ENCODE measurements at places on chromosomes 13 and 19.

GRCh38 chr19:32105527-32106310 is 239.7 kb upstream of the ZNF507 start:
- DNase-seq: no peak

DNA sequence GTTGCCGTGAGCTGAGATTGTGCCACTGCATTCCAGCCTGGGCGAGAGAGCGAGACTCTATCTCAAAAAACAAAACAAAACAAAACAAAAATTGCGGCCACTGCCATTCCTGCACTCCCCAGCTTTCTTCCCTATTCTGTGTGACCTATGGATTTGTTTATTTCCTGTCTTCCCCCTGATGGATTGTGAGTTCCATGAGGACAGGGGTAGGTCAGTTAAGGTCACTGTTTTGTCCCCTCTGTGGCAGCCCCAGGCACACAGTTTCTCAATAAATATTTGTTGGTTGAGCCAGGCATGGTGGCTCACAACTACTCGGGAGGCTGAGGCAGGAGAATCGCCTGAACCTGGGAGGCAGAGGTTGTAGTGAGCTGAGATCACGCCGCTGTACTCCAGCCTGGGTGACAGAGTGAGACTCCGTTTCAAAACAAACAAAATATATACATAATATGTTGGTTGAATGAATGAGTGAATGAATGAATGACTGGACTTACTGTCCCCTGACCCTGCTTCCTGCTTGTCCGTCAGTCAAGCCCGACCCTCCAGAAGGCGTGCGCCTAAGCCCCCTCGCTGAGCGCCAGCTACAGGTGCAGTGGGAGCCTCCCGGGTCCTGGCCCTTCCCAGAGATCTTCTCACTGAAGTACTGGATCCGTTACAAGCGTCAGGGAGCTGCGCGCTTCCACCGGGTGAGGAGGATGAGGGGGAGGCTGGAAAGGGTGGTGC is 5.0 kb downstream of the EBI3 start:
- DNase-seq: no peak

DNA sequence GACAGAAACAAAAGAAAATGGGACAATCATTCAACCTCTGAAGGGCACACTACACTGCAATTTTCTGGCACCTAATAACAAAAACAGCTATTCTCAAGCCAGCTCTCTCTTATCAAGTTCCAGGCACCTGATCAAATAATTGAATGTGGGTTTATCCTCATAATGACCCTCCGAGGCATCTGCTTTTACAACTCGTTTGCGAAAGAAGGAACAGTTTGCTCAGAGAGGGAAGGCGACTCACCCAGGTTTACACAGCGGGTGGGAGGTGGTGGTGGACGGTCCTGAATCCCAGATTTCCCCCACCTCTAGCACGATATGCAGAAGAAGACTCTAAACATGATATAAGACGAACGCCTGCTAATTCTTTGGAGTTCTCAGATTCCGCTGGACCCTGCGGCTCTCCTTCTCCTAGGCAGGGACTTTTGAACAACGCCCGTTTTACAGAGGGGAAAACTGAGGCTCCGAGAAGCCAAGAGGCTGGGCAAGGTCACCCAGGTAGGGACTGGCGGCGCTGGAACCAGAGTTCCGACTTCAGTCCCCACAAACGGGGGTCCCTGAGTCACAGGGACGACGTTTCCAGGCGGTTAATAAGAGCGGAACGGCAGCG is 641 bp downstream of the SGTA start:
- no peak for DNase-seq

DNA sequence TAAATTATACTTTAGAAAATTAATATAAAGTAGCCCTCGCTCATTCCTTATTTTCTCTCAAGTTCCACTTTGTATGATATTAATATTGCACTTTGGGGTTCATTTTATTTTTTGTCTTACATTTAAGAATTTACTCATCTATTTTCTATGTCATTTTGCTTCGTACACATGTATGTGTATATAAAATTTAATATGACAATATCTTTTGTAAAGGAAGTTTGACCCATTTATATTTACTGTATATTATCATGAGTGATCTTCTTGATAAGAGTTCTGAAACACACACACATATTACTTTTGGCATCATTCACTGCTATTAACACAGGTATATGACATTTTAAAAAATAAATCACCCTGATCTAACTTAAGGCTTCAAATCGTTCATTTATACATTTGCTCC is 83.1 kb downstream of the IRS2 start:
- no peak for DNase-seq

DNA sequence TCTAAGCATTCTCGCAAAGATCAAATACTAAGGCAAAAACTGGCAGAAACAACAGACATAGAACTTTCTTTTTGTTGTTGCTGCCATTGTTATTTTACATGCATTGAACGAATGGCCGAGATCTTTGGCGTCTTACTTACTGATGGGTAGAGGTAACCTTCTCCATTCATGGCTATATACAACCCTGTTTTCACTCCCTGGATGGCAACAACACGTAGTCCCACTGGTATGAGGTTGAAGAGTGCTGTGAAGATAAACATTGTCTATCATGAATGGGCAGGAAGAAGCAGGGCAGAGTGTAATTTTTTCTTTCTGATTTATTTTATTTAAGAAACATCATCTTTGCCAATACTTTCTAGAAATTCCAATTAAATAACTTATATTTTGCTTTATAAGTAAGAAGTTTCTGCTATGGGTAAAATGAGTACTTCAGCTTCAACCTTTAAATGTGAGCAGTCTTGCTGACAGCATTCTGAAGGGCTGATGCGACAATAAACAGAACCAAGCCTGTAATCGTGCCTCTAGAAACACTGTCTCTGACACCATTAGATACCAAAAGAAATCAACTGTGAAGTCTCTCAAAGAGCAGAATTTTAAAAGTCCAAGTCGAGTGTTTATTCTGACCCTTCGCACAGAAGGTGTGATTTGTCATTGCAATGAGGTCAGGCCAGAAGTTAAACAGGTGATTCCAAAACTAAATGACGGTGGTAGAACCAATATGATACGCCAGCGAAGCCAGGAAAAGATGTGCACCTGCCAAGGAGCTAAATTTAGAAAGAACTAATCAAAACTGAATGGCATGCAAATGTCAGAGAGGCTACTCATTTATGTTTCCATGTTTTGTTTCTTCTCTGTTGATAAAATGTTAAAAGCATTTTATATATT is 416.4 kb downstream of the ITGBL1 start:
- no peak for DNase-seq

DNA sequence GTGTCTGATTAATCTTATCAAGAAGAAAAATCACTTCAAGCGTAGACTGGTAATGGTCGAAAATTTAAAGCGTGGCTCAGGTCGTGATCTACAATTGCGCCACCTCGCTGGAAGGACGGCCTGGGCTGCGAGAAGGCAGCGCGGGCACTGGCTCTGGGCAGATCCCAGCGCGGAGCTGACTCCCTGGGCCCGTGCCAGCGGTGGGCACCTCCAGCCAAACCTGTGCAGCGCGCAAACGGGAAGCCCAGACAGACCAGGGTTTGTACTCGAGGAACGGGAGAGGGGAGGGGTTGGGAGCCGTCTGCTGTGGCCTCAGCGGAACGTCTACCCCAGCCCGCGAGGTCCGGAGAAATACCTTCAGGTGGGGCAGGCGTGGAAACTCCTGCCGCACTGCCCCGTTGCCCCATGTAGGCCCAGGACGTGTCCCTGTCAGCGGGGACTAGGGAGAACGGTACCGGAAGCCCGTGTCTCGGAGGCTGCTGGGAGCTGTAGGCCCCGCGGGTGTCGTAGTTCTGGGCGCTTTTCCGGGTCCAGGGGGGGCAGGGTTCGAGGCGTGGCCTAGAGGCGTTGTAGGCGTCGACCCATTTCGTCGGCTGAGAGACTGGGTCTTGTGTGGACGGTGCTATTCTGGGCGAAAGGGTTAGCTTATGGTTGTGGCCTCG is 21.1 kb downstream of the ZNF274 start:
- no peak for DNase-seq

DNA sequence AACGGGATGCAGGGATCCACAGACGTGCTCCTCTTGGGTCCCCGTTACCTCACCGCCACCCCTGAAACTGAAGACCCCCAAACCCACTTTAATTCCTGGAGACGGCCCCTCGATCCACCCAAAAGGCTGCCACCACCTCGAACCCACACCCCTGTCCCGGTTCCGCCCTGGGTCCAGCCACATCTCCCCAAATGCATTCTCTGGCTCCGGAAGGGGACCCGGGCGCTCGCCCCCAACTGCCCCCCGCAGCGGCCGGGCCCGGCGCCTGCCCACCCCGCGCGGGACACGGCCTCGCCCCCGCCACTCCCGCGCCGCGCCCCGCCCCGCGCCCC is 219 bp upstream of the FSTL3 start:
- no peak for DNase-seq

DNA sequence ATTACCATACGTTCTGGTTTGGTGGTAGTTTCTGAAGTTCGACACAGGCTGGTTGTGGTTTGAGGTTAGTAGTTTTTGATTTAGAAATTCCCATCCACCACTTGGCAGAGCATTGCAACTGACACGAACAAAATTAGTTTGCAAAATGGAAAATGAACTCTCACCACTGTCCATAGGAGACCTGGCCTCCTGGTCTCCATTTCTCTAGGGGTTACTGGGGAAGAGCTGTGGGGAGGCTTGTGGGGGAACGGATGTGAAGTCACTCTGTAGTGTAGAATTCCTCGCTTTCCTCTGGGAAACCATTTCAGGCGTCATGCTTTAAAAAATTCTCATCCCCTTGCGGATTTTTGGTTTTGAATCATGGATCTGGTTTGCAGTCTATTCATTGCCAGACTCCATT is 321.5 kb upstream of the MAB21L1 start:
- no peak for DNase-seq

GRCh38 chr13:81493144-81493543 is 1152.2 kb upstream of the SPRY2 start:
- DNase-seq: no peak

DNA sequence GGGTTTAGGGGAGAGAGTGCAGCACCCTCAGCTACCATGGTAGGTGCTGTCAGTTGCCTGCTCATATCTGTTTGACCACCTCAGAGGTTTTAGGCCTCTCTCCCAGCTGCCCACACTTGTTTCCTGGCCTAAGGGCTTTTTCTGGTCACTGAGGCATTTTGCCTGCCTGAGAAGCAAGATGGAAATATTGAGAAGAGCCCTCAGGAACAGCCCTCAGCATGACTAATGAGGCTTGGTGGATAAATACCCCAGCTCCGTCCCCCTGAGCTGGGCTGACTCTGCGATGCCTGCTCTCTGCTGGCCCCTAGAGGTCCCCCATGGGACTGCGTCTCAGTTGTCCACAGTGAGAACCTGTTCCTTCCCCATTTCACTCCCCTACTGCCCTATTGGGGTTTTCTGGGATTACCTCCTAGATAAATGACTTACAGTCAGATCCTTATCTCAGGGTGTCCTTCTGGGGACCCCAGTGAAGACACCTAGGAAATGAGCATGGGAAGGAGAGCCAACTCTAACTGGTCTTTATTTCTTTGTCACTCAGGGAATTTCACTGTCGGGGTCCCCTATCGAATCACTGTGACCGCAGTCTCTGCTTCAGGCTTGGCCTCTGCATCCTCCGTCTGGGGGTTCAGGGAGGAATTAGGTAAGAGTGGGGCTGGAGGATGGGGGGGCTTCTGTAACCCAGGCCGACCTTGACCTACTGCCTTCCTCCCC is 13.3 kb downstream of the PALM3 start:
- peak; percentile 75 for DNase-seq

DNA sequence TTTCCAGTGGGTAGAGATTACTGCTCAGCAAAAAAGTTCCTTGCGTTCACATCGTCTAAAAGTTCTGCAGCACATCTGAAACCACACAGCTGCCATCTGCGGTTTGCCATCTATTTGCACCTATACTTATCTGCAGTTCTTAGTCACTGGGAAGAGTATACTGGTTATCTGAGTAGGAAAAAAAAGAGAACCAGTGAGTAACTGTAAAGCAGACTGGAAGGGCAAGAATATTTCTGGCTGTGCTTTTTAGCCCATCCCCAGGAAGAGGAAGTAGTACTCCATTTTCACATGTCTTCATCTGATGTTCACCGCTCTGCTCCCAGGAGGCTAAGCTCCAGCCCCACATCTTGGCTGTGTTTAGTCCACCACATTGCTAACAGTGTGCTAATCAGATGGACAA is 35.6 kb downstream of the EFNB2 start:
- no peak for DNase-seq

DNA sequence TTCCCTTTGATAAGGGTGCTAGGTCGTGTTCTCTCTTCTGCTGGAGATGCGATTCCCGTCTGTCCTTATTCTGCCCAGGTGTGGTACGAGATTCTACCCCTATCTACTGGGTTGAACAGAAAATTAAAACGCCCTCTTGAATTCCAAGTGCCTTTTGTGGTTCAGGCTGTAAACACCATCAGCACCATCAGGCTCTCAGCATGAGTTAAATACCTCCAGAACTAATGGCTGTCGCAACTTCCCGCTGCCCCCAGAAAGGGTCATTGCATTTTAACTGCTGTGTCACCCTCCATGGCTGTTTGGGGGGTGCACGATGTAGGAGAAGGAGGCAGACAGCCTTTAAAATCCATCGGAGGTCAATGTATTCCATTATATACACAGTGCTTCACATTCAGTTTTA is 177.4 kb downstream of the OXGR1 start:
- no peak for DNase-seq

DNA sequence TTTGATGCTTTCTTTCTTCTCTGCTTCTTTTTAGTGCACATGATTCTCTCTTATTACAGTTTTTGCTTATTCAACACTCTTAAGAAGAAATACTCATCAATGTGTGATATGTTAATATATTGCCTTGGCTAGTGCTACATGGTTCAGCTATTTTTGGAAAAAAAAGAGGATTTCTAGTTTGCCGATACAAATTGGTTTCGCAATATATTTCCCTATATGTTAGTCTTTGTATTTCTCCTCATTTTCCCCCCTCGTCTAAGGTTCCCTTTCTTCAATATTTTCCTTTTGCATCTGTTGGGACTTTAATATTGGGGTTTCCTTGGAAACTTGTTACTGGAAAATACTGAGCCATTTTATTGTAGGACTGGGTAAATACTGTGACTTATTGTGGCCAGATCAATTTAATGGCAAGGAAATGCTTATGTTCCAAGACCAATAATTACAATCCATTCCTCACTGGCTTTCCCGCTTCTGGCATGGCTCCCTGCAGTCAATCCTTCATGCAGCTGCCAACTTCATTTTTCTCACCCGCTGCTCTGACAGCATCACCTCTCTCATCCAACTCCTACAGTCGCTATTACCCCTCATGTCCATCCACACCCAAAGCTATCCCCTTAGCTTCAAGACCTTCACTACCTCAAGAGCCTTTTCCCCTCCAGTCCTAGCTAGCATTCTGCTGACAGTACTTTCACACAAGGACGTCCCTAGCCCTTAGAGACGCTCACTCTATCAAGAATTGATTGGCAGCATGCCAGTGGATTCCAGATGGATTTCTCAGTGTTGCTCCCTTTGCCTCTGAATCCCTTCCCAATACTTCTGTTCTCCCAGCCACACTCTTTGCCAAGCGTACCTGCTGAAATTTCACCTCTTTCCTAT is 280.1 kb upstream of the TMTC4 start:
- no peak for DNase-seq

GRCh38 chr19:18480006-18480691 is 41.7 kb downstream of the ELL start:
- DNase-seq: no peak

DNA sequence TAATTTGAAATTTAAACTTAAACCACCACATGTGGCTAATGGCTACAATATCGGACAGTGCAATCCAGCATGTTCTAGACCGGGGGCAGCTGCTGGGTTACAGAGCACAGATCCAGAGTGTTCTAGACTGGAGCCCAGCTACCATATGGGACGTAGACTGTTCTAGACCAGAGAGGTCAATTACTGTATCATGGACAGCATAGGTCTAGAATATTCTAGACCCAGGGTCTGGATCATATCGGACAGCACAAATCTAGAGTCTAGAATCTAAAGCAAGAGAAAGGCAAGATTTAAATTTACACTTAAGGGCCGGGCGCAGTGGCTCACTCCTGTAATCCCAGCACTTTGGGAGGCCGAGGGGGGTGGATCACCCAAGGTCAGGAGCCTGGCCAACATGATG is 37.9 kb downstream of the CELF5 start:
- no peak for DNase-seq

All from activated T-cell treated with anti-CD3 and anti-CD28 coated beads for 1 hour (primary cell).